ENCODE measurements at places on chromosomes 4 and X.

DNA sequence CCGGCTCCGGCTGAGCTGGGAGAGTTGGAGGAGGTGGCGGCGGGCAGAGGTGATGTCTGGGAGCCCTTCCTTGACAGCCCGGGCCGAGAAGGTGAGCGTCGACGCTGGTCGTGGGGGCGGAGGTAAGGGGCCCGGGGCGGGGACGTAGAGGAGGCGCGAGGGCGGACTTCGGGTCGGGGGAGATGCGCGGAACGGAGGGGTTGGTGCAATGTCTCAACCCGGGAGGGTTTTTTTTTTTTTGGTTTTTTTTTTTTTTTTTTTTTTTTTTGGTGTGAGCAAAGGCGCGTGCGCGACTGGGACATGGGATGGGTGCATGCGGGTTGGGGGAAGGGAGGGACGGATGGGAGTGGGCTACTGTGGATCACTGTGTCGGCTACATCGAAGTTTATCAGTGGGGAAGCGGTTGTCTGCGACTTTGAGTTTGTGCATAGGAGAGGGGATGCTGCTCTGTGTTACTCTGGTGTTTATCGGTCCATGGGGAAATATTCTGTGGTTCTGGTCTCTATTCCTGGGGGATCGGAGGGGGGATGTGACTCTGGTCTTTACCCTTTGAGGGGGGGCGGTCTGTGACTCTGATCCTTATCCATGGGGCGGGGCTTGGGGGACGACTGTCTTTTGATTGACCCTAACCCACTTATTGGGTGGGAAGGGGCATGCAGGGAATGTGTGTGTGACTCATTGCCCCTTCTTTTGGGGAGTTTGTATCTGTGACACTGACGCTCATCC is 537 bp downstream of the RBM10 start:
- peak; percentile 57 for DNase-seq

DNA sequence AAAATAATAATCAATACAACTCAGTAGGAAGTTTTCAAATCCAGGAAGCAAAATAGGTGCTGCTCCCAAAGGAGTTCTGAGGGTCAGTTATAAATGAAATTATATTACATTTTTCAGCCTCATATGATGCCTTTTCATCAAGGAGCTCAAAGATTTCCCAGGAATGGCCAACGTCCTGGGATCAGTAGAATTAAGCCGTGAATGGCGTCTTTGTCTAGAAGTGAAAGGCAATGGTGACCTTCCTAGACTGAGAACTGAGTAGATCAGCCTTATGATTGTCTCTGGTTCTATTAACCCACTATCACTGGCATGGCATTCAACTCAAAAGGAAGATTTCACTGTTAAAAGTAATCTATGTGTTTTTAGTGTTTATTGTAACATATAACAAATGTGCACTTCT is 74.4 kb downstream of the ENOX2 start:
- DNase-seq = no peak

GRCh38 chr4:182143086-182143821 is 99.9 kb upstream of the TENM3 start:
- peak; percentile 22 for DNase-seq

GRCh38 chr4:147247579-147247978 is 233.3 kb upstream of the EDNRA start:
- no peak for DNase-seq

DNA sequence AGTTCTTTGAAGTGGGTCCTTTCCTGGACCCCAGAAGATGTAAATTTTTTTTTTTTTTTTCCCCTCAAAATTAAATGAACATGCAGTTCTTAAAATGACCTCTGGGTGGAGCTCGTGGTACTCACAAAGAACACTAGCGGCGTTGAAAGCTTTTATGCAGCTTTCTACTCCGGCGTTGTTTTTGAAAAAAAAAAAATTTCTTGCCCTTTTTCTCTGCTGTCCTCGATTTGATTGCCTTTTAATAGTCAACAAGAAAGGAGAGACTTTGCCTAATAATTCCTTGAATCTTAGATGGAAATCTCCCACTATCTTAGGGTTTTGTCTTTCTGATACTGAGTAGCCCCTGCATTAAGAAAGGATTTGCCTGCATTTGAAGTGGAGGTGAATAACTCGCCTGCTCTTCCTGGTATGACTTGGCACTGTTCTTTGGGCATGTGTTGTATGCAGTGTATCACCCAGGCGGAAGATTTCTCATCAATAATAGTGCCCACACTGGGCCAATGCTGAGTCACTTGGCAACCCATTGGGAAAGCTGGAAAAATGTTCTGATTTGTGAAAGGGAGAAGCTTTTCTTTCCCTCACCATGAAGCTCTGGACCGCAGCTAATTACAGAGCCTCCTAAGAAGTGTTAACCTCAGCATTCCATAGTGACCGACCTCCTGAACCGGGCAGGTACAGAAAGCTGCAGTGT is 104.0 kb downstream of the PHEX start:
- DNase-seq = peak; percentile 84

All from GM23248 (cell line).